Left lung (tissue), 14 donors: ENCODE measurements at places on chromosomes 3 and 15. TPM values are rescaled to one million over a fixed set of nuclear protein-coding genes. Genes with fewer than 3 reads are reported as not detected.

Gene CX3CR1
- 6.4 TPM for total RNA-seq

Gene LDHAL6B
- total RNA-seq, result not detected

Gene FGF7
- total RNA-seq, result 31.8 TPM

Gene ARGFX
- total RNA-seq, result not detected

Gene STXBP5L
- not detected for total RNA-seq

Gene PAQR5
- total RNA-seq, result 17.7 TPM

Gene CCDC54
- not detected for total RNA-seq

Gene NUSAP1
- 10.2 TPM for total RNA-seq

DNA sequence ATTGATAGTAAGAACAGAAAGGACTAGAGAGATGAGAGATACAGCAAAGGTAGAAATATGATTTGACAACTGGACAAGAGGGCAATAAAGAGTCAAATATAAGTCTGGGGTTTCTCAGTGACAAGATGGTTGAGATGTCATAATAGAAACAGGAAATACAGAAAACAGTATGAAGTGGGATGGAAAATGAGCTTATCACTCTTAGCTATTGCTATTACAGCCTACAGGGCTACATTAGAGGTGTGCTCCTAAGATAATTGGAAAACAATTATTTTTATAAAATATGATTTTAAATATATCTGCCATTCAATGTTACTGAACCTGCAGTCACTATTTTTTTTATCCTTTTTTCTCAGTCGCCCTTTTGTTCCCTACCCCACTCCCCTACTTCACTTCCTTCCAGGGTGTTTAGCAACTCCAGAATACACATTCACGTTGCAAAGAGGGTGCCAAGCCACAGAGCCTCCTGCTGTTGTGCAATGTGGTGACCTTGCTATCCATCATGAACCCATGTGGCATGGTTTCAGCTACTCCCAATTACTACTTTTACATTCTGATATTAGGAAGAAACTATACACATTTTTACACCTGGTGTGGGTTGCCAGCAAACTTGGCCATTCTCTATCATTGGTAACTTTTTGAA is 6.0 kb downstream of the NRG4 start:
- no peaks in the 10 kb centered on the region for H3K36me3 ChIP-seq
- H3K4me3 ChIP-seq, result no peak overlapping the region
- H3K27me3 ChIP-seq, result peaks cover 3% of the 10 kb centered on the region
- DNase-seq, result no peak
- no peaks in the 10 kb centered on the region for H3K4me1 ChIP-seq

GRCh38 chr3:175737646-175738572 is 878.8 kb downstream of the NAALADL2 start:
- H3K27ac ChIP-seq, result no peak overlapping the region
- H3K4me1 ChIP-seq, result no peaks in the 10 kb centered on the region
- H3K36me3 ChIP-seq, result no peaks in the 10 kb centered on the region
- H3K27me3 ChIP-seq, result no peaks in the 10 kb centered on the region
- H3K4me3 ChIP-seq, result no peak overlapping the region

GRCh38 chr3:185677146-185677829 is 91.2 kb downstream of the SENP2 start:
- H3K27ac ChIP-seq, result no peak overlapping the region
- no peaks in the 10 kb centered on the region for H3K27me3 ChIP-seq
- H3K4me1 ChIP-seq, result no peaks in the 10 kb centered on the region
- H3K36me3 ChIP-seq, result peaks cover 5% of the 10 kb centered on the region

DNA sequence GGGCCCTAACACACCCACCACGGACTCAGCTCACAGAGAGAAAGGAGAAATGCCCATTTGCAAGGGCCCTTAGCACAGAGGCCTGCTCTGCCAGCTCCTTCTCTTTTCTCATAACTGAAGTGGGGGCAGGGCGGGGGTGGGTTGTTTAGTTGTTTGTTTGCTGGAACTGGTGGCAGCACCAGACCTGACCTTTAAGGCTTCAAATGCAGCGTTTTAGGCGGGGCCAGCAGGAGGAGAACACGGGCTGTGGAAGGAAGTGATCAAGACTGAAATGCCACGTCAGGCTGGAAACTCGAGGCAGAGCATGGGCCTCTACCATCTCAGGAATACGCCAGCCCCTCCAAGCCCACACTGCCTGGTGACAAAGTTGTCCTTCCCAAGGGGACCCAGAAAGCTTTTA is 9.3 kb downstream of the CACNA2D2 start:
- peaks cover 6% of the 10 kb centered on the region for H3K27me3 ChIP-seq
- no peaks in the 10 kb centered on the region for H3K4me1 ChIP-seq
- no peak overlapping the region for H3K27ac ChIP-seq
- DNase-seq, result no peak
- H3K36me3 ChIP-seq, result no peaks in the 10 kb centered on the region
- no peak overlapping the region for H3K4me3 ChIP-seq

DNA sequence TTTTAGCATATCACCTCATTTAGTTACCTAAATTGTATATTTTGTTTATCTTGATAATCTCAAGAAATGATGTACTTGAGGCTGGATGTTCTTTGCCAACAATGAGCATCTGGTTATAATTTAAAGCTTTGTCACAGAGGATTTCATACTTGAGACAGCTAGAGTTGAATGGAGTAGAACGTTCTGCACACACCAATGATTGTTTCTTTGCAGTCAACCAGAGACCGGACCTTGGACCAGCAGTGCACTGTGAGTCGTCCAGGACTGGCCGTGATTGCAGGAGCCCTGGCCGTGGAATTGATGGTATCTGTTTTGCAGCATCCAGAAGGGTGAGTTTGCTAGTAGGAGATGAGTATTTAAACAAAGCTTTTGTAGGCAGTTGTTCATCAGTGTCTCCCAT is 90.4 kb downstream of the ATG7 start:
- no peak for DNase-seq
- H3K4me3 ChIP-seq, result no peak overlapping the region
- H3K4me1 ChIP-seq, result peaks cover 7% of the 10 kb centered on the region
- H3K36me3 ChIP-seq, result no peaks in the 10 kb centered on the region
- no peaks in the 10 kb centered on the region for H3K27me3 ChIP-seq
- H3K27ac ChIP-seq, result no peak overlapping the region

DNA sequence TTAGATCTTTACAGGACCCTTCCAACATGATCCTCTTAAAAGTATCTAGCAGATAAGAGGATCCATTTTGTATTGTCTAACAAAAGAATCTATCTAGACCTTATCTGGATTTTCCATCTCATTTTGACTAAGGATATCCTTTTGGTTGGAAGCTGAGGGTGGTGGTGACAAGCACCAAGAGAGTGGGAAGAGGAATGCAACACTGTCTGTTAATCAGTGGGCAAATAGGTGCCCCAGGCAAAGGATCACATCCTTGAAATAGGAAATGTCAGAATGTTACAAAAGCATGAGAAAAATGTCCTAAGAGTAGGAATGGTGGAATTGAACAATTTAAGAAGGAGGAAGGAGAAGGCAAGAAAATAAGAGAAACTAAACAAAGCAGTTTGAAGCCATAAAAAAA is 420.7 kb upstream of the CNTN3 start:
- H3K36me3 ChIP-seq, result no peaks in the 10 kb centered on the region
- no peaks in the 10 kb centered on the region for H3K27me3 ChIP-seq
- H3K4me3 ChIP-seq, result no peak overlapping the region
- DNase-seq, result no peak

DNA sequence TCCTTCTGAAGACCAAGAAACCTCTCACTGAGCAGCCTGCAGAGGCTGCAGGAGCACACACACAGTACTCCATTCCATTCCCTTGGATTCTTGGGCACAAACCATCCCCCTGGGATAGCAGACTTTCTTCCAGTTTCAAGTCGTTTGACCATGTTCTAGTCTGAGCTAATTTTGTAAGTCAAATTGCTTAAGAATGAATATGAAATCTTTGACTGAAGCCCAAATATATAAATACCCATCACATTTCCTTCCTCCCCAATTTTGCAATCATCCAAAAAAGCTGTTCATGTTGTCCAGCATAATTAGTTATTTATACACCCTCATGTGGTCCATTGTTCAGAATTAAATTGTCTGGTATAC is 231.2 kb upstream of the TPRG1 start:
- peak overlapping the region; percentile 19 for H3K27ac ChIP-seq
- no peak overlapping the region for H3K4me3 ChIP-seq
- H3K4me1 ChIP-seq, result peaks cover 60% of the 10 kb centered on the region

DNA sequence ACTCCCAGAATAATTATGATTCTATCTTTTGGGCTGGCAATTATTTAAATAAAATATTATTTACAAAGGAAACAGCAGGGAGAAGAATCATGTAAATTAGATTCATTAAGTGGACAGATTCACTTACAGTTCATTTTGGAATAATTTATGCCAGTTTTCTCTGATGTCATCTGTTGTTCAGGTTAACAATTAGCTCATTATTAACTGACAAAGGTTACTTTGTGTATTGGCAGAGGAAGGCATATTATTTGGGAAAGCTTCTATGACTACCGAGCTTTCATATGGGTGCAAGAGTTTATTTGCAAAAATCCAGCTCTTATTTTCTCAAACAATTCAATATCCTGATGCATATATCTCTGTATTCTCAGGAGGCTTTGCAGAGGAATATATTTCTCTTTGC is 224.4 kb downstream of the CHST2 start:
- no peak overlapping the region for H3K27ac ChIP-seq
- DNase-seq, result no peak
- no peak overlapping the region for H3K4me3 ChIP-seq
- H3K27me3 ChIP-seq, result no peaks in the 10 kb centered on the region
- H3K4me1 ChIP-seq, result peaks cover 2% of the 10 kb centered on the region

DNA sequence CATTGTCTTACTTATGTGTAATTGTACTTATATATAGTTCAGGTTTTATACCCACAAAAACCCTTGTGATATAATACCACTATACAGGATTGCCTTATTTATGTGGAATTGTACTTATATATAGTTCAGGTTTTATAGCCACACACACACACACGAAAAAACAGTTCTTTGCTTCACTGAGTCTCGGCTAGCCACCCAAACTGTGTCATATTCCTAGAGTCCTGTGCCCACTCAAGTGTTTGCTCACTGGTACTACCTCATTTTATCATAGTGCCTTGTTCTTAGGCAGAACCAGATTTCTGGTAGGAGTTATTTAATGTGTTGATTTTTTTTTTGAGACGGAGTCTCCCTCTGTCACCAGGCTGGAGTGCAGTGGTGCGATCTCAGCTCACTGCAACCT is 12.5 kb downstream of the RASA2 start:
- peak overlapping the region; percentile 16 for H3K27ac ChIP-seq
- H3K27me3 ChIP-seq, result no peaks in the 10 kb centered on the region
- H3K4me1 ChIP-seq, result no peaks in the 10 kb centered on the region

DNA sequence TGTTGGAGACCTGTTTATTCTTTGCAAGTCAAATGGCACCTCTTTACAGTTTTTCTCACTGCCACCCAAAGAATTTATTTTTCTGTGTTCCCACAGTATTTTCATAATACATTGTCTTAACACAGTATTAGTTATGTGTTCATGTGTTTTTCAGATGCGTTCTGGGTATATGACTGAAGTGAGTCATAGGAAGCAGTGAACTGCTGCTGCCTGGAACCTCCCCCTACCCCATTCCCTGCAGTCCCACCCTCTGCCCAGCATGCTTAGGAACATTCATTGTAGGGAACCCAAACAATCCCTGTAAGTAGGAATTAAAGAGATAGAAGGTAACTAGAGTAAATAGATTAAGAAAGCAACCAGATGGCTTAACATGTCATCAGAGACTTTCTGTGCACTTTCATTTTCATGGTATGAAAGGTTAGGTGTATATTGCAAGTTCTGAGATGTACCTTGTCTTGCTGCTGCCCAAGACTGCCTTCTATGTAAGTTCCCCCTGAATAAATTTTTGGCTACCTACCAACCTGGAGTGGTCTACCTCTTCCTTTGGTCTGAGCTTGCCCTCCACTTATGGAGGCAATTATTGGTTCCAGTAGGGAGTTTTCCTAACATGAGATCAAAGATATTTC is 21.9 kb upstream of the SQOR start:
- no peak overlapping the region for H3K27ac ChIP-seq
- H3K4me1 ChIP-seq, result no peaks in the 10 kb centered on the region
- H3K4me3 ChIP-seq, result no peak overlapping the region
- DNase-seq, result no peak
- peaks cover 19% of the 10 kb centered on the region for H3K36me3 ChIP-seq

DNA sequence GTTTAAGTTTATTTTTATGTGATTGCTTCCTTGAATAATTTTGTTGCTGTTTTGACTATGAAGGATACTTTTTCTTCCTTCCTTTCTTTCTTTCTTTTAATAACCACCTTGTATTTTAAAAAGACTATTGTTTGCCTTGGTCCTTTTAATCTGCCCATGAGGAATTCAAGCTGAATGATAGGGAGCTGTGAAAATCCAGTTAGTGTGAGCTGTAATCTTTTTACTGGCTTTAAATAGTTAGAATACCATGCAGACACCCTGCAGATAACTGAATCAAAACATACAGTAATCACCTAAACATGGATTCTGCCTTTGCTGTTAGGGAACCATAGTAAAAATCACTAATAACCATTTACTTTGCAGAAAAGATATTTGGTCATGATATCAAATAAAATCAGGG is 110.7 kb downstream of the RSRC1 start:
- no peaks in the 10 kb centered on the region for H3K36me3 ChIP-seq
- no peak for DNase-seq
- no peaks in the 10 kb centered on the region for H3K27me3 ChIP-seq
- no peaks in the 10 kb centered on the region for H3K4me1 ChIP-seq
- H3K4me3 ChIP-seq, result no peak overlapping the region
- no peak overlapping the region for H3K27ac ChIP-seq

GRCh38 chr3:80010021-80010571 is 242.3 kb upstream of the ROBO1 start:
- H3K4me1 ChIP-seq, result no peaks in the 10 kb centered on the region
- H3K36me3 ChIP-seq, result no peaks in the 10 kb centered on the region
- H3K4me3 ChIP-seq, result no peak overlapping the region

- peaks cover 7% of the 10 kb centered on the region for H3K4me1 ChIP-seq
- no peak overlapping the region for H3K4me3 ChIP-seq
- peak overlapping the region; percentile 23 for H3K27ac ChIP-seq
Observed at GRCh38 chr3:114847564-114847963, 299.5 kb downstream of the ZBTB20 start.

DNA sequence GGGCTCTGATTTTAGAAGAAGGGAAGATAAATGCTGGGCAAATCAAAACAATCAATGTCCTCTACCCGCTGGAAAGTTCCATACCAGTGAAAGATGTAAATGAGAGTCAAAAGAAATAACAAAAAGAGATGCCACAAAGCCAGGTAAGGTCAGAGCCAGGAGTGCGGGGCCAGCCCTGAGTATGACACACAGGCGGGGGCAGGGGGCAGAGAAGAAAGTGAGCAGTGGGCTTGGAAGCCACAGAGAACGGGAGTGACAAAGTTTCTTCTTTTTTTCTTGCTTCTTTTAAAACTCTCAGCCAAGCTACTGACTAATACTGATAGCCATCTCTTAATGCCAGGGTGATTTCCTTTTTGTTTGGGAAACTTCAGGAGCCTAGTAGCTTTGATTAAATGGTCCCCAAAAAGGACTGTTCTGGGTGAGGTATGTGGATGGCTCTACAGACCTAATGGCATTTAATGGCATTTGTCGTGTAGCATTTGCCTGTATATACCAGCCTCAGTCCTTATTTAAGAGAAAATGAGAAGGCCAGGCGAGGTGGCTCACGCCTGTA is 23.1 kb upstream of the TSEN2 start:
- no peak overlapping the region for H3K4me3 ChIP-seq
- DNase-seq, result no peak
- H3K36me3 ChIP-seq, result no peaks in the 10 kb centered on the region
- no peaks in the 10 kb centered on the region for H3K27me3 ChIP-seq
